Endothelial cell of umbilical vein (primary cell): ENCODE measurements at places on chromosomes 16 and 17.

GRCh38 chr17:42312285-42313130 is 24.2 kb downstream of the STAT5A start:
- peak; percentile 85 for DNase-seq

- DNase-seq: peak; percentile 45
Measured at GRCh38 chr17:51064061-51064735, 56.5 kb downstream of the SPAG9 start.

GRCh38 chr17:80008383-80008840 is 27.3 kb downstream of the TBC1D16 start:
- DNase-seq: peak; percentile 54

- no peak for DNase-seq
Measured at GRCh38 chr16:79609861-79610260, 9.3 kb upstream of the MAF start.

DNA sequence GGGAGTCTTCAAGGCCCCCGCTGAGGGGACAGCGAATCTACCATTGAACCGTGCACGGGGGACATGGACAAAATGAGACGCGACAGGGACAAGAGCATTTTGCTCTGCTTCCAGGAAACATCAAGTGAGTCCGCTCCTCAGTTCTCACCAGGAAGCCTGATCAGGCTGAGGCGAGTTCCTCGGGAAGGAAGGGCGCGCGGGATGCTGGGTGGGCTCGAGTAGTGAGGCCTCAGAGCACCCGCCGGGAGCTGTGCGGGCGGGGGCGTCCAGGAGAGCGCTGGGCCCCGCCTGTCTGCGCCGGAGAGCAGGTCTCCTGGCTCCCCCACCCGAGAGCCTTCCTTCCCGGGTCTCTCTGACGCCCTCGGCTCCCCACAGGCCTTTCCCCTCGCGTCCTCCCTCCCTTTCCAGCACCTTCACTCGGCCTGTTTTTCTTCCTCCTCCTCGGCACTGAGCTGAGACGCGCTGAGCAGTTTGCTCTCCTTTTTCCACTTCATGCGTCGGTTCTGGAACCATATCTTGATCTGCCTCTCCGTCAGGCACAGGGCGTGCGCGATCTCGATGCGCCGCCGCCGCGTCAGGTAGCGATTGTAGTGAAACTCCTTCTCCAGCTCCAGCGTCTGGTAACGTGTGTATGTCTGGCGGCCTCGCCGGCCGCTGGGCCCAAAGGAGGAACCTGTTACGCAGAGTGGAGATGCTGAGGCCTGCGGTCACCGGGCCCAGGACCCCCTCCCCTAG is 2.6 kb upstream of the HOXB5 start:
- no peak for DNase-seq

- DNase-seq: no peak
Measured at GRCh38 chr17:76709077-76709950, 1.5 kb downstream of the MXRA7 start.

GRCh38 chr17:57986841-57987580 is 1.0 kb downstream of the VEZF1 start:
- DNase-seq: peak; percentile 88

GRCh38 chr17:16417896-16418684 is 2.7 kb downstream of the TRPV2 start:
- DNase-seq: no peak

DNA sequence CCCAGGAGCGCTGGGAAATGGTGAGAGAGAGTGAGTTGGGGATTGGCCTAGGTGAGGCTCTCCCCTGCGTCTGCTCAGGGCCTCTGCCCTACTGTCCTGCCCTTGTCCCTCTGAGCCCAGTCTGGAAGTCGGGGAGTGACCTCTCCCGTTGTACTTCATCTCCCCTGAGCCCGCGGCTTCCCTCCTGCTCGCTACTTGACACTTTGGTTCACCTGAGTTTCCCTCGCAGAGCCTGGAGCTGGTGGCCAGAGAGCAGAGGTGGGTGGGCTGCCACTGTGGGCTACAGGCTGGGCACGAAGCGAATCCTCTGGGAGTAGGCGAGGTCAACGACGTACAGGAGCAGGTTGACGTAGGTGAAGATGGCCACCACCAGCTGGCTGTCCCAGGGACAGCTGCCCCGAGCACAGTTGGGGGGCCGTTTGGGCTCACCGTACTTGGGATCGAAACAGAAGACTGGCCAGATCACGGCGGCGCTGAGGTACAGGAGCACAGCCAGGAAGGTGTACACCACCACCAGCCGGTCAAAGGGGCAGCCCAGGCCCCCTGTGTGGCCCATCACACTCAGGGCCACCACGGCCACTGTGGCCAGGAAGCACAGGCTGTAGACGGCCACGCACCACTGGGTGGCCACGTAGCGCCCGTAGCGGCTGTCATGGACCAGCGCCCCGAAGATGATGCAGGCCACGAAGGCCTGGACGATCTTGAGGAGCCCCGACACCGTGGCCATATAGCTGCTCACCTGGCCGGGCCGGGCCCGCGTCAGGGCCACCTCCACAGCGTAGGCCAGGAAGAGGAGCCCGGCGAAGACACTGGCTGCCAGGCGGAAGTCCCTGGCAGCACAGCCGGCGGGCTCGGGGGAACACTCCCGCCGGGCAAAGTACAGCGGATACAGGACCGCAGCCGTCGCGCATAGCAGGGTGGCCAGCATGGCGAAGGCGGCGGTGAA is 3.7 kb upstream of the PYCR1 start:
- DNase-seq: no peak

GRCh38 chr16:70597135-70597835 is 49.1 kb upstream of the IL34 start:
- DNase-seq: no peak

- DNase-seq: no peak
Measured at GRCh38 chr16:80144191-80144590, 396.6 kb upstream of the DYNLRB2 start.

DNA sequence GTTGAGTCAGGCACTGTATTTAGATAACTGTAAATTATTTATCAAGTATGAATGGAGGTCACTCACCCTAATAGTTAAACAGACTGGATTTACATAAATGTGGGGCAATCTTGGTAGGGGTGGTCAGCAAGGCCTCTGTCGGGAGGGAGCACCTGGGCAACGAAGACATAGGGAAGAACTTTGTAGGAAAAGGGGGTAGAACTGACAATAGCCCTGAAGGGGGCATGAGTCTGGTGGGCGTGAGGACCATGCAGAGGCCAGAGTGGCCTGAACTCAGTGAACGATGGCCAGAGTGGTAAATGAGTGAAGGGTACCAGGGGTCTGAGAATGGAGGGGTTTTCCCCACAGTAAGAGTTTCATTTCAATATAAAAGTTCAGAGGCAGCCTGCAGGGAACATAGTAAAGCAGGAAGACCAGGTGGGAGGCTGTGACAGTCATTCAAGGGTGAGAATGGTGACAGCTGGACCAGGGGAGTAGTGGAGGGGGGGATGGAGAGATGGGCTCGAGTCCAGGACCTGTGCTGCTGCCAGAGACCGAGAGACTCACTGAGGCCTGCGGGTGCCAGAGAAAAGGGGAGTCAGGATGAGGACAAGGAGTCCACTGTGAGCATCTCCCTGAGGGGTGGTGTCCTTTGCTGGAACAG is 2.9 kb downstream of the C17orf67 start:
- DNase-seq: no peak

DNA sequence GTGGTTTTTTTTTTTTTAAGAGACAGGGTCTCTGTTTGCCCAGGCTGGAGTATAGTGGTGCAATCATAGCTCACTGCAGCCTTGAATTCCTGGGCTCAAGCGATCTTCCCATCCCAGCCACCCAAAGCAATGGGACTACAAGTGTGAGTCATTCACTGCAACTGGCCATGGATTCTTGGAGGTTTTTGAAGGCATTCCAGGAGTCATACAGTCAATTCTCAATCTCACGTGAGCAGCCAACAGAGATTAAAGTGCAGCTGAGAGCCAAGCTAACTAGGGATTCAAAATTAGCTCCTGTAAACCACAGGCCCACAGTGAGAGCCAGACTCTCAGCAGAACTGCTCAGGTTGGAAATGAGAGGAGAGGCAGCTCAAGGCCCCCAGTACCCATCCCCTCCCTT is 30.2 kb downstream of the XPO6 start:
- DNase-seq: peak; percentile 82

GRCh38 chr16:4611337-4612021 is 3.2 kb downstream of the UBALD1 start:
- DNase-seq: no peak

DNA sequence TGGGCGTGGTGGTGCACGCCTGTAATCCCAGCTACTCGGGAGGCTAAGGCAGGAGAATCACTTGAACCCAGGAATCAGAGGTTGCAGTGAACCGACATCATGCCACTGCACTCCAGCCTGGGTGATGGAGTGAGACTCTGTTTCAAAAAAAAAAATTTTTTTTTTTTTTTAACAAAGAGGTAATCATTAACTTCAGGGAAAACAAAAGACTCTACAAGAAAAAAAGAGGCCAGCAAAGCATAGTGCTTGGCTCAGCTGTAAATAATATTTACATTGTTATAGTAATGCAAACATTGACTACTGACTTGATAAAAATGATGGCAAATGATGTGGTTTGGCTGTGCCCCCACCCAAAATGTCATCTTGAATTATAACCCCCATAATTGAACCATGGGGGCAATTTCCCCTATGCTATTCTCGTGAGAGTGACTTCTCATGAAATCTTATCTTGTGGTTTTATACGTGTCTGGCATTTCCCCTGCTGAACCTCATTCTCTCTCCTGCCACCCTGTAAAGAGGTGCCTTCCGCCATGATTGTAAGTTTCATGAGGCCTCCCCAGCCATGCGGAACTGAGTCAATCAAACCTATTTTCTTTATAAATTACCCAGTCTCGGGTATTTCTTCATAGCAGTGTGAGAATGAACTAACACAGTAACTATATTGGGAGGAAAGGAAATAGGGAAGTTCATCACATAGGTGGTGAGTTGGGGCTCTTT is 12.7 kb upstream of the SSTR2 start:
- no peak for DNase-seq

DNA sequence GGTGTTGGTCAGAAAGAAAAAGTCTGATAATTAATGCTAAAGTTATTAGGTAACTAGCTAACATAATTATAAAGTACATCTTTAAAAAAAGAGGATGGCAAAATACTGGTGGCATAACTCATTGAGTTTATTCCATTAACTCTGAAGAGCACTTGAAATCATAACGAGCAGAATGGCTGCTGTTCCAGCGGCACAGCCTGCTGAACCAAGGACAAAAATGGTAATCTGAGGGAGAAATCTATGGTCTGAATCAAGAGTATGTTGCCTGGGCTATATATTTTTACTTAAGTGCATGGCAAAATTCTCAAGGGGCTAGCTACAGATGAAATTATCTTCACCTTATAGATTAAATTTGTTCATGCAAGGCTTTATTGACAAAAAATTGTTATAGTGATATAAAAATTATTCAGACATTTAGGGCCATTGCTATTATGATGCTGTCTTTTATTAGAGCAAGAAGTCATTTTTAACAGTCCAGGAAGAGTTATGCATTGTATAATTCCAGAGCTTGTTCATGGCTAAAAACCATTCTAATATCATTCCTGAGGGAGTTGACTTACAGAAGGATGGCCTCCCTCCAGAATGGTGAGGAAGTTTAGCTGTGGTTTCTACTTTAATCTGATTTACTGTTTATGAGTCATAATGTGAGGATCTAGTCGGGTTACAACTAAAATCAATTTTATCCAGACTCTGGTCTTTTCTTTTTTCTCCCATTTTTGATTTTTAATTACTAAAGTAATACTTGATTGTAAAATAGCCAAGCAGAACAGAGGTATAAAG is 41.4 kb upstream of the ANKFN1 start:
- DNase-seq: no peak

DNA sequence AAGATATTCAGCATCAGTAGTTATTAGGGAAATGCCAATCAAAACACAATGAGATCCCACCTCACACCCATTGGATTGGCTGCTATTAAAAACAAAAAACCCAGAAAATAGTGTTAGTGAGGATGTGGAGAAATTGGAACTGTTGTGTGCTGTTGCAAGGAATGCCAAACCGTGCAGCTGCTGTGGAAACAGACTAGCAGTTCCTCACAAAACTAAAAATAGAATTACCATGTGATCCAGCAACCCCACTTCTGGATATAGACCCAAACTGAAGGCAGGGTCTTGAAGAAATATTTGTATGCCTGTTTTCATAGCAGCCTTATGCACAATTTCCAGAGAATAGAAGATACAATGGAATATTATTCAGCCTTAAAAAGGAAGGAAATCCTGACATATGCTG is 46.0 kb downstream of the FOXK2 start:
- no peak for DNase-seq

DNA sequence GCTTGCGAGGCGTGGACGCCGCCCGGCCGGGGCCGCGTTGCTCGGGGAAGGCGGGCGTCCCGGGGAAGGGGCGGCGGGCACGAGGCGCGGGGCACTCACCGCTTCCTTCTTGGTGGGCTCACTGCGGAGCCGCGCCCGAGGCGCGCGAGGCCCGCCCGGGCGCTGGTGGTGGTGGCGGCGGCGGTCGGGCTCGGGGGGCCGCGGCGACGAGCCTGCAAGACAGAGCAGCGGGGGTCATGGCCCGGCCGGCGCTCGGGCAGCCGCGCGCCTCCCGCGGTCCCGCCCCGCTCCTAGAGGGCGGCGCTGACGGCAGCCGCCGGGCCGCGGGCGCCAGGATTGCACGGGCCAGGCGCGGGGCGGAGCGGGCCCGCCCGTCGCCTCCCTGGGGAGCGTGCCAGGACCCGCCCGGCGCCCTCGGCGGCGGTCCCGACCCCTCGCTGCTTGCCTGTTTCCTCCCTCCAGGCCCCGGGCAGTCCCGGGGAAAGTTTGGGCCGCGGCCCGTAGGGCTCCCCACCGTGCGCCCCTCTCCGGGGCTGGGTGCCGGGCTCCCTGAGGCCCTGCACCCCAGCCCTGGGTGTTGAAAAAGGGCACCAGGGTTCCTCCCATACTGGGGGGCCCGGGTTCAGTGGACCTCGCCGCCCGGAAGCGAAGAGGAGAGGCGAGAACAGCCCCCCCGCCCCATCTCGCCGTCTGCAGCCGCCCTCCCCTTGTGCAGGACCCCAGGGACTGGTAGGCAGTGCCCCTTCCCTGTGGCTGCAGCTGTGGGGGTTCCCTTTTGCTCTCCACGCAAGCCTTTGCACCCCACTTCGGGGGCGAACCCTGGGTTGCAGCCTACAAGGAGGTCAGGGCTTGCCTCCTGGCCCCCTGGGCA is at the start of gene C16orf74:
C16orf74 (minus strand) TSS at position 270 of the 871 bp plus-strand sequence. CDS start 15,879 bp downstream, outside the sequence.
- DNase-seq: peak; percentile 34

DNA sequence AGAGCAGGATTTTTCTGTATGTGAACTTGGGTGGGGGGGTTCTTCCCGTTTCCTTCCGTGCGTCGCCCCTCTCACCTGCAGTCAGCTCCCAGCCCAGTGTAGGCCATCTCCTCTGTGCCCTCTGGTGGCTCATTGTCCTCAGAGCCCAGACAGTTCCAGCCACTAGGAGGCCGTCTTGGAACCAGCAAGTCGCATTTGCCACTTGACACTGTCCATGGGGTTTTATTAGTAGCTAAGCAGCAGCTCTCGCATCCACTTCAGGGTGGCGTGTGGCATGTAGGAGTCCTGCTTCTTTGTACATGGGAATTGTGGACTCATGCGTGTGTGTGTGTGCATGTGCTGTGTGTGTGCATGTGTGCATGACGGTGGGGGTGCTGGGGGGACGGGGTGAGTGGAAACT is 74.0 kb downstream of the SEC14L1 start:
- DNase-seq: no peak
